ENCODE measurements at places on chromosomes 16 and 17. TPM values are rescaled to one million over a fixed set of nuclear protein-coding genes. Genes with fewer than 3 reads are reported as not detected.

- peak; percentile 56 for DNase-seq
Measured at GRCh38 chr17:77449908-77450741, 309.4 kb downstream of the SEC14L1 start.

- no peak for DNase-seq
Measured at GRCh38 chr17:42832213-42832933, 824 bp upstream of the PSME3 start.

- peak; percentile 85 for DNase-seq
Measured at GRCh38 chr16:13036600-13036999, 135.2 kb downstream of the SHISA9 start.

The CDK5R1 gene
- total RNA-seq: 3.1 TPM

The C16orf96 gene
- 0.72 TPM for total RNA-seq

- DNase-seq: no peak
Measured at GRCh38 chr17:58913552-58913951, 157.9 kb downstream of the PPM1E start.

DNA sequence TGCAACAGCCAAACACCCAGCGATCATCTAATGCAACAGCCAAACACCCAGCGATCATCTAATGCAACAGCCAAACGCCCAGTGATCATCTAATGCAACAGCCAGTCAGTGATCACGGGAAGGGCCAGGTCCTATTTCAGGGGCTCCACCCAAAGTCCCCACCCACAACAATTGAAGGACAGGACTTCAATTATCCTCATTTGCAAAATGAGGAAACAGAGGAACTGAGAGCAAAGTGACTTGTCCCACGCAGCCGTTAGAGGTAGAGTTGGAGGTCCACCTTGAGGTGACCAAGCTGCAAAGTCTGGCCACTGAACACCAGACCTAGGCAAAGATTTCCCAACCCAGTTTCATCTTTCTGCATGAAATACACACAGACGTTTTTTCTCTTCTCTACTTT lies 3.7 kb downstream of the ZG16B start:
- no peak for DNase-seq

The AGRP gene
- total RNA-seq: not detected

DNA sequence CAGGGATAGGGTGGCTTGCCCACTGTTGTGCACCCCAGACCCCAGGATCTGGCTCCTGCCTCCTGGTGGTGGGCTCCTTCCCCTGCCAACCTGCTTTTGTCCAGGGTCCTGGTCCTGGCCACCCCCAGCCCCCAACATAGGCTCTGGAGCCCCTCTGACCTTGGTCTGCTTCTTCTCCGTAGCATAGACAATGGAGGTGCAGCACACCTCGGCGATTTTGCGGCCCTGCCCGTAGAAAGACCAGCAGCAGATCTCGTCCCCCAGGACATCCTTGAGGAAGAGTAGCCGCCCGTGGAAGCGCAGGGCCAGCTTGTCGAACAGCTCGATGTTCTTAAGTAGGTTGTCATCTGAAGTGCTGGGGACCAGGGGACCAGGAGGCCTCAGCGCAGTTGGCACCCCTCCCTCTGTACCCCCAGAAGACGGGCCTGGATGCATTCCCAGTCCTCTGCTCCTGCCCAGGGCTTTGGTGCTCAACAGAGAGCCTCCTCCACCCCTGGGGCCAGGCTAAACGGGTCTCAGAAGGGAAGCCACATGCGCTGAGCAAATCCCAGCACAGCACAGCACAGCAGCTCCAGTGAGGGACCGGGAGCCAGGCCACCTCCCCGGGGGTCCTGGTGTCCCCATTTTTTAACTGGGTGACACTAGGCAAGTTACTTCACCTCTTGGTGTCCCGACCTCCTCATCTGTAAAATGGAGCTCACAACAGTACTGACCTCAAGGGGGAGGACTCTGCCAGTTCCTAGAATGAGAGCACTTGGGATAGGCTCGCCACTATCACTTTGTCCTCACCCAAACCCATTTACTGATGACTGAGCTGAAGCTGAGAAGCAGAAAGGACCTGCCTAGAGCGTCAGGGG lies 10.8 kb downstream of the ASPHD1 start:
- no peak for DNase-seq

The KRT14 gene
- total RNA-seq: 738 TPM

All from tongue (tissue), 3 donors.